Esophagus muscularis mucosa (tissue), 4 donors: ENCODE measurements at places on chromosomes 12 and 14. TPM values are rescaled to one million over a fixed set of nuclear protein-coding genes. Genes with fewer than 3 reads are reported as not detected.

- DNase-seq, result no peak
Observed at GRCh38 chr14:89095036-89095435, 270.6 kb downstream of the TTC8 start.

DNA sequence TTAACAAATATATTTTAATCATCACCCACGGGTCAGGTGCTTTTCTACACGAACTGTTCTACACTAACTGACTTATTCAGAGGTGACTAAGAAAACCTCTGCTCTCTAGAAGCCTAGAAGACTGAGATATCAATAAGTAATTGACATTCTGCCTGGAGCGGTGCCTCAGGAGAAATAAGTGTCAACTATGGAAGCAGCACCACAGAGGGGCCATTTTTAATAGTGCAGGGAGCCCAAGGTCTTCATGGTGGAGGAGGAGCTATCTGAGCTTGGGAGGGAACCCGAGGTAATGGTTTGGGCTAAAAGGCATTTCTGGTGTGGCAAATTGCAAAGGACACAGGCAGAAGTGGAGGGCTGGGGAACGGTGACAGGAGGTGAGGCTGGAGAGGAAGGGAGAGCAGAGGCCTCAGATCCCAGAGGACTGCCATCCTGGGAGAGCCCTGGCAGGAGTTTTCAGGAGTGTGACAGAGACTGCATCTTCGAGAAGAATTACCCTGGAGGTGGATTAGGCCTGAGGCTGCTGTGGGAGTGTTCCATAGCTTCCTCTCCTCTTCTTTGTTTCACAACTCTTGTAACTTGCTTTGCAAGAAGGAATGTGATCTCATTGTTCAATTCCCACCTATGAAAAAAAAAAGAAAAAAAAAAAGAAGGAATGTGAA, 123.1 kb downstream of the NPAS3 start:
- DNase-seq, result no peak

DNA sequence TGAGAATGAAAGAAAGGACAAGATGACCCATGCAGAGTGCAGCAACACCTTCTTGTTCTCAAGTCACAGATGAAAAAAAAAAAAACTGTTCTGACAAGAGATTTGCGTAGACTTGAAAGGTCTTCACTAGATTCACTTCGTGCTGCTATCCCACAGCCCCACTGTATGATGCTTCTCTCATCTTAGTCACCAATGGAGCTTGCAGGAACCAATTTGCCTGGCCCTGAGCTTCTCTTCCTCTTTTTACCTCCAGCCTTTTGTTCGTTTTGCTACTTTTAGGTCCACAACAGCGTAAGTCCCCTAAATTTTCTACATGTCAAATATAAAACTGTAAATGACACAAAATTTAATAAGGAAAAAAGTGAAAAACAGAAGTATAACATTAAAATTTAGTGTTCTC, 107.9 kb upstream of the NAP1L1 start:
- DNase-seq, result no peak

GRCh38 chr14:73743431-73743931, 29.3 kb upstream of the PNMA1 start:
- DNase-seq, result no peak

GRCh38 chr12:71878208-71878607, 38.6 kb downstream of the TBC1D15 start:
- no peak for DNase-seq

FAM186B gene
- 0.17 TPM for total RNA-seq

- no peak for DNase-seq
Observed at GRCh38 chr12:53751336-53752191, at the start of gene CISTR. TSS of gene CISTR (minus strand) at chr12:53751979.

DNA sequence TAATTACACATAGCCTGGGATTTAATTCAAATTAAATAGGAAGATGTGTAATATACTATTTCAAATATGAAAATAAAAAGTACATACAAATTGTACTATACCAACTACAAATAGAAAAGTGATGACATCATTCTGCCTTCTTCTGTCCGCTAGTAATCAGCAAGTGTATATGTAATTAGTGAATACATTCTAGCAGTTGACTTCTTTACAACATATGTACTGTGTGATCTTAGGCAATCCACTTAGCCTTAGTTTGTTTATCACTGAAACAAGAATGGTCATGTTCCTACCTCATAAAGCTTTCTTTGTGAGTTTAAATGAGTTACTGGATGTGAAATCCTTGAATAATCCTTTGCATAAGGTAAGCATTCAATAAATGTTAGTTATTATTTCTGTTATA, 7.8 kb upstream of the LUM start:
- DNase-seq, result no peak

IFNG-AS1 gene
- not detected for total RNA-seq

- DNase-seq, result no peak
Observed at GRCh38 chr12:76143343-76144244, 59.1 kb upstream of the NAP1L1 start.

DNA sequence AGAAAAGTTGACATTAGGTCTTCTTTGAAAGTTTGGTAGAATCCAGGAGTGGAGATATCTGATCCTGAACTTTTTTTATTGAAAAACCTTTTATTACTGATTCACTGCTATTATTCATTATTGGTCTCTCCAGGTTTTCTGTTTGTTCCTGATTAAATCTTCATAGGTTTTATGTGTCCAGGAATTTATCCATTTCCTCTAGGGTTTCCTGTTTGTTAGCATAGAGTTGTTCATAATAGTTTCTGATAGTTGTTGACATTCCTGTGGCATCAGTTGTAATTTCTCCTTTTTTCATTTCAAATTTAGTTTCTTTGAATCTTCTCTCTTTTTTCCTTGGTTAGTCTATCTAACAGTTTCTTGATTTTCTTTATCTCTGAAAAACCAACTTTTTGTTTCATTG, 370.3 kb downstream of the SLC6A15 start:
- DNase-seq, result no peak

DNA sequence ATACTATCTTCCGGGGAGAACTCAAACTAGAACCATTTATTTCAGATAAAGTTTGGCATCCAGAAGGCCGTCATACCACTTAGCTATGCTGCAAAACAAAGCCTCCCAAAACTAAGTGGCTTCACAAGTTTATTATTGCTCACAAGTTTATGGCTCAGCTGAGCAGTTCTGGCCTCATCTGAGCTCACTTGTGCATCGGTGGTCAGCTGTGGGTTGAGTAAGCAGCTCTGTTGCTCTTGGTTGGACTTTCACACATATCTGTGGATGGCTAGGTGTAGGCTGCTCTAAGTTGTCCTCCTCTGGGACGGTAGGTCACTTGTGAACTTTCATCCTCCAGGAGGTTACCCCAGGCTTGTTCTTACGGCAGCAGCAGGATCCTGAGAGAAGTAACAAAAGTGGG, 162.7 kb downstream of the BTG1 start:
- no peak for DNase-seq

DNA sequence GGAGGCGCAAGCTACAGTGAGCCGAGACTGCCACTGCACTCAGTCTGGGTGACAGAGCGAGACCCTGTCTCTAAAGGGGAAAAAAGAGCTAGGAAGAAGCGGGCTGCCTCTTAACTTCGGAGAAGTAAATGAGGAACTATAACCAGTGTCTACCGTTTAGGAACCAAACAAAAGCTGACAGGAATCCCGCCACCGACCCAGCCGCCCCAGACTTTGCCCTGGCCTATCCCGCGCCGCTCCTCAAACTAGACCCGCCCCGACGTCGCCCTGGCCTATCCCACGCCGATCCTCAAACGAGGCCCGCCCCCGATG, 568 bp upstream of the SIVA1 start:
- no peak for DNase-seq

GRCh38 chr14:98940693-98941437, 331.1 kb downstream of the BCL11B start:
- DNase-seq, result no peak

DNA sequence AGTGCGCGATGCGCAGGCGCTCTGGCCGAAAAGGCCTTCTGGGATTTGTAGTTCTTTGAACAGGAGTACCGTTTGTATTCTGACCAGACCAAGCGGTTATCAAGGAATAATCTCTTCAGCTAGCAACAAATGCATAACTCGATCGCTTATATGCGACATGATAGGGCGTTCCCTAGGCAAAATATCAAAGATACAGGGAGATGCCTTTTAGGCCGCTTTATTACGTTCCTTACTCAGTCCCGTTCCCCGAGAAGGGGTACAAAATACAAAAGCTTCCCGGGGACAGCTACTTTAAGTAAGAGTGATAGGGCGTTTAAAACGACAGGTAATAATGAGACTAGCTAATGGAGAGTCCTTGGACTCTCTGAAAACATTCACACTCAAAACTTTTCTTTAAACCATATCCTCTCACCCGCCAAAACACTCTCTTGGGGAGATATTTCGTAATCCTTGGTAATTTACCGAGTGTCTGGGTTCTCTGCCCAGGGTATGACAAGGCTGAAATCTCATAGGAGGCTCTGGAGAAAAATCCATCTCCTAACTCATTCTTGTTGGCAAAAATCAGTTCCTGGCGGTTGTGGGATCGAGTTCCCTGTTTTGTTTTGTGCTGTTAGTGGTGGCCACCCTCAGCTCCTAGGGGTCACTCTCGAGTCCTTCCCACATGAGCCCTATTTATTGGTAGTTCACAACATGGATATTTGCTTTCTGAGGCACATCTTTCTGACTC, 412 bp upstream of the SNW1 start:
- DNase-seq, result no peak

MSRB3 gene
- total RNA-seq, result 299 TPM

DNA sequence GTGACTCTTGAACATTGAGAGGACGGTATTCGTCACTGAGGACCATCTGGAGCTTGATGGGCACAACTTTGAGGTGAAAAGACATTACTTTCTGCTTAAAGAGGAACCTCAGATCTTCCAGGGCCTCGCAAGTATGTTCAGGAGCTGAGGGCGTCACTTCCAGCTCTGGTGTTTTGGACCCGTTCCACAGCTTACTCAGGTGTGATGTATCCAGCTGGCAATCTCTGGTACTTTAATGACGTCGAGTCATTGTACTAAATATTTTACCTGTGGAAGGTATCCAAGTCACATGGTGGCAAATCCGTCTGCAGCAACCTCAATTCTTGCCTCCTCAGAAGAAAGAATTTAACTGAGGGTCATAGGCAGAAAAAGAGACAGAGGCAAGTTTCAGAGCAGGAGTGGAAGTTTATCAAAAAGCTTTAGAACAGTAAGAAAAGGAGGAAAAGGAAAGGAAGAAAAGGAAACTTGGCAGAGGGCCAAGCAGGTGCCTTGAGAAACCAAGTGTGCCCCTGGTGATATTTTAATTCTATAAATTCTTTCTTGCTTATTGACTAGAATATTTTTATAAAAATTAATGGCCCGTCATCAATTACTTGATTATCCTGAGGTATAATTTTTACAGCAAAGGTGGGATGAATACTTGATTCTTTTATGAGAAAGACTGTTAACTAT, 250.6 kb downstream of the AEBP2 start:
- no peak for DNase-seq

- DNase-seq, result no peak
Observed at GRCh38 chr14:96037891-96038557, 1.1 kb upstream of the C14orf132 start.

DNA sequence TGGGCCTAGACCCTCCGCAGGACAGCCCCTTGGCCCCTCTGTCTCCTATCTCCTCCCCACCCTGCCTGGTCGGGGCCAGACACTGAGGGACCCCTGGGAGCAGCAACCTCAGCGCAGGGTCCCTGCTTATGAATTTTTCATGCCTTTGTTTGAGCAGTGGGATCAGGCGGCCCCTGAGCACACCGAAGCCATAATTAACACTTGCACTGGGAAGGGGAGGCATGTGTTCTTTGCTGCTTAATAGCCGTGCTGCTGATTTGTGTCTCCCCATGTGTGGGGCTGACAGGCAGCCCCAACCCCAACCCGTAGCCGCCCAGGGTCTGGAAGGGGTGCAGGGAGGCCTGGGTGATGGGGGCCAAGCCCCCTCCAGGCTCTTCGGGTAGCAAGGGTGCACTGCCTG, 52.7 kb downstream of the FBRSL1 start:
- DNase-seq, result no peak
